Activated CD8-positive, alpha-beta memory T cell treated with anti-CD3 and anti-CD28 coated beads for 4 hours (primary cell): ENCODE measurements at places on chromosomes 2 and 18.

DNA sequence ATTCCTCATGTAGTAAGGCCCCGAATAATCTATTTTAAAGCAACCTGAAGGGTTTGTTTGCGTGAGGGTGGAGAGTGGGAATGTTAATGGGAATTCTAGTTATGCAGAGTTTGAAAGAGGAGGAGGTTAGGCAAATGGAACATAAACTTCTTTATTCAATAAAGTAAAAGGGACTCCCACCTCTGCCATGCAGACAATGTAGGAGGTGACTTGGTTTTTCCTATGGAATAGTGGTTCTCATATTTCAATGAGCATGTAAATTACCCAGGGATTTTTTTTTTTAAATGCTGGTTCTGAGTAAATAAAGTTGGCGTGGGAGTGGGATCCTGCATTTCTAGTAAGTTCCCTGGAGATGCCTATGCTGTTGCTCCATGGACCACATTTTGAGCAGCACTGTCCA is 367.9 kb downstream of the THSD7B start:
- DNase-seq: no peak

DNA sequence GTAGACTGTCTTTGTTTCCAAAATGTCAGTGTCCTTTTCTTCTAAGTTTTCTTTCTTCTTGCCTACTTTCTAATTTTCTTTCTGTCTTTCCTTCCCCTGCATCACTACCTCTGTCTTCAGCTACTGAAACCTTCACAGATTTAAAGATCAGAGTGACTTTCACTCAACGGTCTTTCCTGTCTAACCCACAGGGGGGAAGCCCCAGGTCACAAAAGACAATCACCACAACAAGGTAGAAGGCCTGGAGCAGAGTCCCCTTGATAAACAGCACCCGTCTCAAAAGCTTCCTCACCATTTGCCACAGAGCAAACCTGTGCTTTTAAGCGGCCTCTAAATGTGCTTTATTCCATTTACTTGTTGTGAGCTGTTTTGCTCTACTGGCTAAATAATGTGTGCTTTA is 665.4 kb downstream of the BCL11A start:
- DNase-seq: no peak

DNA sequence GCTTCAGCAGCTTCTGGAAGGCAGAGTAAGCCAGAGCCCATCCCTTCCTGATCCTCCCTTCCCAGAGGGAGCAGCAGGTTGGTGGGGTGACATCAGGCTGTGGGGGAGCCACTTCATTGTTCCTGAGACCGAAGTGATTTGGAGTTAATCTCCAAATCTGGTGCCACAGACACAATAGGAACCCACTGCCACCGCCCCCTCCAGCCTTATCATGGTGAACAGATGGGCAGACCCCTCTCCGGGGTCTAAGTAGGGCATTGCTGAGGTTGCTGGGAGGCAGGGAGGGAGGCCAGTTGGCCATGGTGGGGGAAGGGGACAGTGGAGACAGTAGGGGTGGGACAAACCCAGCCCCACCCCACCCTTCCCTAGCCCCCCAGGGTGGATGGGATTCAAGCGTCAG is 25.6 kb upstream of the SLC35F6 start:
- no peak for DNase-seq

- no peak for DNase-seq
Measured at GRCh38 chr2:241948299-241948897, 78.9 kb downstream of the RTP5 start.

DNA sequence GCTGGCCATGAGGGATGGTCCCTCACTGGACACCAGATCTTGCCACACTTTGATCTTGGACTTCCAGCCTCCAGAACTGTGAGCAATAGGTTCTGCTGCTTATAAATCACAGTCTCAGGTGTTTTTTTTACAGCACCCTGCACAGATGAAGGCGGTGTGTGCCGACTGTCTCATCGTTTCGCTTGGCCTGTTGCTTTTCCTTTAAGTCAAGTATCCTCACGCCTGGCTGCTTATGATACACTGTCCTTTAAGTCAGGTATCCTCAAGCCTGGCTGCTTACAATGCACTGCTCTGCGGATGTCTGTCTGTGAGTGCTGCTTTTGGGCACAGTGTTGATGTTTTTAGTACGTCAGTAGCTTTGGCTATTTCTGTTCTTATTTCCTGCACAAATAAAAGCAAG is 40.3 kb downstream of the SALL3 start:
- no peak for DNase-seq

DNA sequence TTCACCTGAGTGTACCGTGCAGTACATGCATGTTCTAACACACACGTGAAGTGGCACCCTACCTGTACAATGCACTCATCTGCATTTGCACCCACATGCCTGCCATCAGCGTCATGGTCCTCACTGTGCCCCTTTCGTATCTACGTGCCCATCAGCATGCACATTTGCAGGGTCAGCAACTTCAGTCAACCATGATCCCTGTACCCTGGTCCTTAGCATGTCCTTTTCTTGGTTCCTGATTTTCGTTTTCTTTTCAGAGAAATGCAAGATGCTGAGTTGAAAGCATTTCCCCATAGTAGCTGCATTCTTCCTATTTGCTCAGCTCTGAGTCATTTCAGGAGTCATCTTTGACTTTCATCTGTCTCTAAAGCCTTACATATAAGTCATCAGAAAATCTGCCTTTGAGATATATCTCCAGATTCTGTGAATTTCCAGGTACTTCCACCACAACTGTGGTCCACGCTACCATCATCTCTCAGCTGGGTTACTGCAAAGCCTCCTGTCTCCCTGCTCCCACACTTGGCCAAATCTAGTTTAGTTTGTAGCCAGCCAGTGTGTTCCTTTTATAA is 14.7 kb upstream of the PUM2 start:
- no peak for DNase-seq

- DNase-seq: no peak
Measured at GRCh38 chr2:152542995-152543481, 174.2 kb downstream of the PRPF40A start.

DNA sequence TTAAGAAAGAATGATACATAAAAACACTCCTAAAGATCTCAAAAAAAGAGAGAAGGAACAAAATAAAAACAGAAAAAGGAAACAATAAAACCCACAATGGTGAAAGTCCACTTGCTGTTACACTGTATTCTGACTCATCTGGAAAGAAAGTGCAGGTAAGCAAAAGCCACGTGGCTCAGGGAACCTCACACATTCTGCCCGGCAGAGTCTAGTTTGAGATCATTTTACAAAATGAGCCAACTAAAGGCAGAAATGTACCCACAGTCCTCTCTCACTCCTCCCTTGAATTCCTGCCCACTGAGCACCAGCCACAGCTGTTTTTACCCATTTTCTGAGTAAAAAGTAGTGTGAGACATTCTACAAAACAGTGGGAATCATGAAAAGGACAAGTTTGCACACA is 10.0 kb downstream of the KCNH7 start:
- DNase-seq: no peak

DNA sequence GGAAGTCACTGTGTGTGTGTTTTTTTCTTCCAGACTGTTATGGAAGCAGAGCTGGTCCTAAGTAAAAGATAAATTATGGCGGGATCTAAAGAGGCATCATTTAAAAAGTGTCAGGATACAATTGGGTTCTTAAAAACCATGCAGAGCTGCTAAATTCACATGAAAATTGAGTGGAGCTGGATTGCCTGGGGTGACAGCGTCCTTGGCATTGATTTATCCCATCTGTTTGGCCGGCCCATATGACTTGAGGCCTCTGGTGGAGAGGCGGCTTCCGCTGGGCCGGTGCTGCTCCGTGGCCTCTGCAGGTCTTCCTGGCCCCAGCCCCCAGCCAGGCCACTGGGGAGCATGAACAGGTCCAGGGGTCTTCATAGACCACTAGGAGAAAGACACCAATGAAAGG is 165.5 kb downstream of the GLI2 start:
- no peak for DNase-seq

GRCh38 chr2:3420769-3421397 is 41.4 kb downstream of the TRAPPC12 start:
- no peak for DNase-seq

DNA sequence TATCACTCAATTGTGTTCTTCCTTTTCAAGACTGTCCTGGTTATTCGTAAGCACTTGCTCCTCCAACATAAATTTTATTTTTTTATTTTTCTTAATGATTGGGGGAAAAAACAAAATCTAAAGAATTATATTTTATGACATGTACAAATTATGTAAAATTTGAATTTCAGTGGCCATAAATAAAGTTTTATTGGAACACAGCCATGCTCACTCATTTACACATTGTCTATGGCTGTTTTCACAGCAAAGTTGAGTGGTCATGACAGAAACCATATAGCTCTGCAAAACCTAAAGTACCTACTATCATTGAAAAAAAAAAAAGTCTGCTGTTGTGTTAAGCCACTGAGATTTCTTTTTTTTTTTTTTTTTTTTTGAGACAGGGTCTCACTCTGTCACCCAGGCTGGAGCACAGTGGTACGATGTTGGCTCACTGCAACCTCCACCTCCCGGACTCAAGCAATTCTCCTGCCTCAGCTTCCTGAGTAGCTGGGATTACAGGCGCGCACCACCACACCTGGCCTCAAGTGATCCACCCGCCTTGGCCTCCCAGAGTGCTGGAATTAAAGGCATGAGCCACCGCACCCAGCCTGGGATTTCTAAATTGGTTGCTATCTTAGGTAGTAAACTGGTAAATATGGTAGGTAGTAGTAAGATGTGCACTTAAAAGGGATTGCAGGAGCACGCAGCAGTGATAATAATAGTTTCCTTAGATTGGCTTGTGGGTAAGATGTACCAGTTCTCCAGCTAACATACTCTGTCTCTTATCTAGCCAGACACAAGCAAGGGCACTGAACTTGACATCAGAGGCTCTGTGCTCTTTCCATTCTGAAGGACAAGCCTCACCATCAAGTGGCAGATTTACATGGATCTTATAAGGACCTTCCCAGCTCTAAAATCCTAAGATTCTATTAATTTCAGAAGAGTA is 44.4 kb downstream of the KCNG3 start:
- no peak for DNase-seq

DNA sequence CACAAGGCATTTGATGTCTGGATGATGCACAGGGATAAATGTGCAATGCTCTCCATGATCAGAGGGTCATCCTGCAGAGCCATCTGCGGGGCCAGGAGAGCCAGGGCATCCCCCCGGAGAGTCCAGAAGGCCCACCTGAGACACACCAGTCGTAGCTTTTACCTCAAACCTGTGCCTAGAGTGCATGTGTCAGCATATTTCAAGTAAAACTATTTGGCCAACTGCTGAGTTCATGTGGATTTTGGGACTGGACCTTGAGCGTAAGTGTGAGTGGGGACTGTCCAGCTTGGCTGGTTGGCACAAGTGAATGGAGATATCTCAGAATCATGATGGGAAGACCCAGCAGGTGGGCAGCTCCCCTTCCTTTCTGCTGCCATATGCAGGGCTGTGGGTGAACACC is 147.8 kb upstream of the TPO start:
- no peak for DNase-seq

- DNase-seq: no peak
Measured at GRCh38 chr2:212409560-212409959, 129.0 kb downstream of the ERBB4 start.

GRCh38 chr18:54075689-54076088 is 148.8 kb downstream of the MBD2 start:
- no peak for DNase-seq

DNA sequence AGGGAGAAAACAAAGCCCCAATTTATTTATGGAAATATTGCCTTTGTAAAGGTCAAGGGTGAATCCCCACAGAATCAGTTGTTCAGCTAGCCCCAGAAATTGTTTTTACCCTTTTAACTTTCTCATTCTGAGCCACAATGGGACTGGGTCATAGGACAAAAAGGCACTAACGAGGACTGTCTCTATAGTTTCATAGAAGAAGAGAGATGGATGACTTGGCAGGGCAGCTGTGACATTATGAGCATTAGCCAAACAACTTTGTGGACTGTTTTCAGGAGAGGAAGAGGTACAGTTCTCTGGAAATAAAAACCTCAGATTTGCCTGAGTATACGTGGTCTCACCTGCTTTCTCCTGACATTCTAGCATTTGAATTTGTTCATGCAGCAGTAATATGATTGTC is 1155.8 kb upstream of the CHAC2 start:
- no peak for DNase-seq

DNA sequence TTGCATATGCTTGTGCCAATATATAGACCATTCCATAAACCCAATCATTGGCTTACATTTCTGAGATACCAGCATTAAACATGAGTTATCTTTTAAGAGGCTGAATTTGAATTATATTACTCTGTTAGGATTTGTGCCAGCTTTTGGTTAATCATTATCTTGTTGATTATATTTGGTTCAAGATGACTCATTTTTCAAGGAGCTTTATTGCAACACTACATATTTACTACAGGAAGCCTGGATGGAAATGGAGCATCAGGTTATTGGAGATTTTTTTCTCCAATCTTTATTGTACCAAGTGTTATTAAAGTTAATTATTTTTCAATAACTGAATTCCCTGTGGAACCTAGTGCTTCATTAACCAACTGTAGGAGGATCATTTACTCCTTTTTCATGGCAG is 26.4 kb downstream of the EML4 start:
- no peak for DNase-seq

DNA sequence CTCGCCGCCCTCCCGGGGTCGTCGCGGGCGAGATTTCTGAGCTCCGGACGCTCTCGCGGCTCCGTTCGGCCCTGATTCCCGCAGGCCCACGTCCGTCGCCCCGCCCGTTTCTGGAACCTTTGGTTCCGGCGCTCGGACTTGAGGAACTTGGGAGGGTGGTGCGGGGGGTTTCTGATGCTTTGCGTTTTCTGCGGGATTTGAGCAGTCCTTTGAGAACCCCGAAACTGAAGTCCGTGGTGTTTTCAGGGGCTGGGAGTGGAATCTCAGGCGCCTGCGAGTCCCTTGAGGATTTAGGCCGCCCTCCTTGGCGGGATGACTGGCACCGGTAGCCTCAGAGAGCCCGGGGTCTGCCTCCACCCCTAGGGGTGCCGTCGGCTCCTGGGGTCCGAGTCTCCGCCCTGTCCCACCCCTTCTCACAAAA is 336 bp downstream of the THNSL2 start:
- no peak for DNase-seq

DNA sequence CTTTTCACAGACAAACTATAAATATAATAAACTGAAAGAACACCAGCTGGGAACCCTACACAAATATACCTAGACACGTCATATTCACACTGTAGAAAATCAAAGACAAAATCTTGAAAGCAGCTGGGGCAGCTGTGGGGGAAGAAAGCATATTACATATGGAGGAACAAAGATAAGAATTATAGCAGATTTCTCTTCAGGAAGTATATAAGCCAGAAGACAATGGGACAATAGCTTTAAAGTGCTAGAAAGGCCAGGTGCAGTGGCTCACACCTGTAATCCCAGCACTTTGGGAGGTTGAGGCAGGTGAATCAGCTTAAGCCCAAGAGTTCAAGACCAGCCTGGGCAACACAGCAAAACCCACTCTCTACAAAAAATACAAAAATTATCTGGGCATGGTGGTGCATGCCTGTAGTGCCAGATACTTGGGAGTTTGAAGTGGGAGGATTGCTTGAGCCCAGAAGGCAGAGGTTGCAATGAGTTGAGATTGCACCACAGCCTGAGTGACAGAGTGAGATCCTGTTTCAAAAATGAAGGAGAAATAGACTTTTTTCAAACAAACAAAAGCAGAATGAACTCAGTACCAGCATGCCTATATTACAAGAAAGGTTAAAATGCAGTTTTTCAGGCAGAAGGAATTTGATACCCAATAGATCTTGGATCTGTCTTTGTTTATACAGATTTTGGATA is 26.8 kb upstream of the ERCC3 start:
- no peak for DNase-seq
